SJCRH30 (cell line): ENCODE measurements at places on chromosomes 5 and 9. TPM values are rescaled to one million over a fixed set of nuclear protein-coding genes. Genes with fewer than 3 reads are reported as not detected.

DNA sequence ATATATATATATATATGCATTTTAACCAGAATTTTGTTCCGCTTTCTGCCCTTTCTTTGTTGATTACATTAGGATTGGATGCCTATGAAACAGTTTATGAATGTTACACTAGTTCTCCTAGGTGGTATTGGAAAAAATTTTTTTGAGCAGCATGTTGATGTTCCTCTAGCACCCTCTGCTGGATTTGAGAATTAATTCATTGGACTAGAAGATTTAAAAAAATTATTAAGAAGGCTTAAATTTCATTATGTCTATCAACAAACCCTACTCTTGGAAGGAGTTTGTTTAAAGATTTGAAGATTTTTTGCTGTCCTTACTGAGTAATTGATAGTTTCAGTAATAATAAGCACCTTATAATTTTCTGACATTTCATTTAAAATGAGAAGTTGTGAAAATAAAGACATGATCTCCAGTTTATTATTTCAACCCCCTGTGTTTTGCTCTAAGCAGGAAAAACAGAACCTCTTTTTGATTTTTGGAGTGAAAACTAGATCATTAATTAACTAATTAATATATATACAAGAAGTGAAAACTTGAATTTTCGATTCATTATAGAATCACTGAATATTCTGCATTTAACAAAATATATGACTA is 89.6 kb downstream of the CCDC171 start:
- no peaks in the 10 kb centered on the region for H3K27me3 ChIP-seq
- H3K4me3 ChIP-seq: no peak overlapping the region
- DNase-seq: peak; percentile 65
- no peak overlapping the region for H3K27ac ChIP-seq
- H3K36me3 ChIP-seq: no peaks in the 10 kb centered on the region

DNA sequence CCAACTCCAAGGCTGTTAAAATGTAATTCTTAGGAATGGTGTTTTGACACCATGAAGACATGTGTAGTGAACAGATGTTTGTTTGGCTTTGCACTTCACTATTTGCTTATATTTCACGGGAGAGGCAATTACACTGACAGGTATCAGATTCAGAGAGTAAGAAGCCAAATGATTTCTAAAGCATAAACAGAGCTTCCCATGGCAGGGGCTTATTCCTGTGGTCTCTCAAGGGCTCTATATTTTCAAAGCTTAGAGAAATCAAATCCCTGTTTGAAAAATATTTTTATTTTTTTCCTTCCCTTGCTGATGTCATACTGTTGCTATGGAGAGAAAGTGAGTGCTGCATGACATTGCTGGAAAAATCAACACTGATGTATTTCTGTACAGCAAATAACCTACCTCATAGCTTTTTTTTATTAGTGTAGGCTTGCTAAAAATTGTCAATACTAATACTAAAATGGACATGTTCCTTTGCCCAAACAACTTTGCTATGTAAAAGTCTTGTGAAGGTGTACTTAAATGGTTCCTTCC is 161.4 kb downstream of the GIN1 start:
- no peak overlapping the region for H3K4me3 ChIP-seq
- peaks cover 10% of the 10 kb centered on the region; the same call in 1 of the 2 replicates for H3K36me3 ChIP-seq
- peak; percentile 22 for DNase-seq

DNA sequence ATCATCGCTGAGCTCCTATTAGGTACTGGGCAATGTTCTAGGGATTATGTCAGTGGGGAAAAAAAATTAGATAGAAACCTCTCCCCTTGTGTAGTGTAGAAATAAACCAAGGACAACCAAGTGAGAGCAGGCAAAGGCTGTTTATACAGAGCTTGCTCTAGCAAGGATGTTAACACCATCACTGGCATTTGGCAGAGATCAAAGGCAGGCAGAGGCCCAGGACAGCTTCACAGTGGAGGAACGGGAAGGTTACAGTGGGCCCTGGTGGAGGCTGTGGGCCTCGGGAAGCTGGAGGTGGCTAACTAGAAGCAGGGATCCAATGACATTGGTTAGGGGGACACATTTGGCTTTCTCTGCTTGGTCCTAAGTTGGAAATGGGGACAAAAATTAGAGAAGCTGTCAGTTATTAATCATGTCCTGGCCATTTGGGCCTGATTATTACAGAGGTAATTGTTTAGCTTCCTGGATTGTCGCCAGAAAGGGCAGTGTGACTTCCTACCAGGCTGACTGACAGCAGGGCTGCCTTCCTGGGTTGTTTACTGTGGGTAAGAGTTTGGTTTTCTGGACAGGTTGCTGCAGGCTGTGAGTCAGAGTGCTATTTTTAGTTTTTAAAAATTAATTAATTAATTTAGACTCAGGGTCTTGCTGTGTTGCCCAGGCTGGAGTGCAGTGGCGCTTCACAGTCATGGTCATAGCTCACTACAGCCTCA is 259.3 kb downstream of the ROR2 start:
- H3K4me3 ChIP-seq: no peak overlapping the region
- H3K4me1 ChIP-seq: no peaks in the 10 kb centered on the region
- H3K27ac ChIP-seq: no peak overlapping the region

DNA sequence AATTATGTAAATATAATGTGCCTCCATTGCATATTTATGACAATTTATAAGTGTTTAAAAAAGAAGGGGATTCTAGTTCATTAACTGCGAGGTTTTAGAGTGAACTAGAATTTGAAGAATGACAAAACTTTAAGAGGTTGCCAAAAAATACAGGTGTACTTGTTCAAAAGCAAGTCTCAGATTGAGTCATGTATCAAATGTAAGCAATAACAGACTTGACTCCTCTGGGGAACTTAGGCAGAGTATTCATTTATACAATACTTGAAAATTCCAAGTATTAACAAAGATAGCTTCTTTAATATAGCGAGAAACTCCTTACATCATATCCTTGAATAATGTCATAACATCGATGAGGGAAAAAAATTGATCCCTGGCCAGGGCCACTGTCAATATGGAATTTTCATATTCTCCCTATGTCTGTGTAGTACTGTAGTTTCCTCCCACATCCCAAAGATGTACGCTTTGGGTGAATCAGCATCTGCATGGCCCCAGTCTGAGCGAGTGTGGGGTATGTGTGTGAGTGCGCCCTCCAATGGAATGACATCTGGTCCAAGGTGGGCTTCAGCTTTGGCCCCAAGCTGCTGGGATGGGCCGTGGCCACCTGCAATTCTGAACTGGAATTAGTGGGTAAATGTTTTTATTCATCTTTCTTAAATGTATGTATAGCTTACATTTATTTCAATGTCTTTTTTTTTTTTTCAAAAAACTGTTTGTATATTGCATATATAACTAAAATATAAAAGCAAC is 70.1 kb downstream of the RIC1 start:
- no peak overlapping the region for H3K4me3 ChIP-seq
- DNase-seq: no peak
- no peak overlapping the region for H3K27ac ChIP-seq
- H3K36me3 ChIP-seq: peaks cover 6% of the 10 kb centered on the region
- H3K27me3 ChIP-seq: no peaks in the 10 kb centered on the region

DNA sequence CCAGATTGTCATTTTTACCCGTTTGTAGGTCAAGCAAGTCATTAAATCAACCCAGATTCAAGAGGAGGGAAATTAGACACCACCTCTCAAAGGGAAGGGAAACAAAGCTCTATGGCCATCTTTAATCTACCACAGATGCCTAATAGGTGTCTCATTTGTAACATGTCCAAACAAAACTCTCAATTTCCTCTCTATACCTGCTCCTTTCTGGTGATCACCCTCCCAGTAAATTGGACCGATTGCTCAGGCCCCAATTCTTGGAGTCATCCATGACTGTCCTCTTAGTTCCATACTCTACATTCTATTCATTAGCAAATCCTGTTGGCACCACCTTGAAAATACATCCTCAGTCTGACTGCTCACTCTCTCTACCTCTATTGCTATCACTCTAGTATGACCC is 22.1 kb upstream of the UGCG start:
- H3K4me1 ChIP-seq: no peaks in the 10 kb centered on the region
- H3K4me3 ChIP-seq: no peak overlapping the region
- no peak overlapping the region for H3K27ac ChIP-seq
- DNase-seq: no peak

- no peaks in the 10 kb centered on the region; the same call in 1 of the 2 replicates for H3K36me3 ChIP-seq
- peak; percentile 13 for DNase-seq
- H3K4me1 ChIP-seq: no peaks in the 10 kb centered on the region
- H3K4me3 ChIP-seq: no peak overlapping the region
- H3K27me3 ChIP-seq: no peaks in the 10 kb centered on the region
- no peak overlapping the region for H3K27ac ChIP-seq
These were observed 46.2 kb downstream of the TENT4A start for GRCh38 chr5:6759401-6759800.

DNA sequence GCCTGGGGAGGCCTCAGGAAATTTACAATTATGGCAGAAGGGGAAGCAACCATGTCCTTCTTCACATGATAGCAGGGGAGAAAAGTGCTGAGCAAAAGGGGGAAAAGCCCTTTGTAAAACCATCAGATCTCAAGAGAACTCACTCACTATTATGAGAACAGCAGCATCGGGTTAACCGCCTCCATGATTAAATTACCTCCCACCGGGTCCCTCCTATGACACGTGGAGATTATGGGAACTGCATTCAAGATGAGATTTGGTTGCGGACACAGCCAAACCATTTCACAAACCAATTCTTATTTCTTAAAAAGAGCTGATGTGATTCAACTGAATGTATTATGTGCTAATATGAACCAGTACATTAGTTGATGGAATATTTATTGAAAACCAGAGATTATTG is 63.9 kb downstream of the PARP8 start:
- no peaks in the 10 kb centered on the region for H3K4me1 ChIP-seq
- H3K36me3 ChIP-seq: no peaks in the 10 kb centered on the region
- no peak for DNase-seq
- H3K27me3 ChIP-seq: no peaks in the 10 kb centered on the region
- no peak overlapping the region for H3K4me3 ChIP-seq

DNA sequence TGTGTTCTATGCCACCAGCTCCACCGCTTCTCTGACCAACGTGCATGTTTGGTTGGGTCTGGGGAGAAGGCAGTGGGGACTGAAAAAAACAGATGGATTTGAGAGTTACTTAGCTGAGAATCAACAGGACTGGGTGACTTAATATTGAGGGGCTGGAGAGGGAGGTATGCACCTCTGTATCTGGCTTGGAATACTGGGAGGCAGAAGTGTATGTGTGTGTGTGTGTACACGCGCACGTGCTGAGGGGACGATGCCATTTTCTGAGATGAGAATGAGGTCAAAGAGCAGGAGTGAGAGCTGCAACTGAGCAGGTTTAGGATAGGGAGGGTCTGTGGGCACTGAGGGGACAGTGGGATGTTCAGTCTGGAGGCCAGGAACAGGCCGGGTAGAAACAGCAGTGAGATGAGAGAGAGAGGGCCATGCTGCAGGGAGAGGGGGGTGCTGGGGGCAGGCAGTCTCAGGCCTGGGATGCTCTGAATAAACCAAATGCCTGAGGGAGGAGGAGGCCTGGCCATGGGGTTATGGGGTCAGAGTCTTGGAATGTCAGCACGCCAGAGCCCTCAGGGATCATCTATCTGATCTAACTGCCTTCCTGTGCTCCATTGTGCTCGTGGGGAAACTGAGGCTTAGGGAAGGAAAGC is 14.0 kb downstream of the PDGFRB start:
- H3K36me3 ChIP-seq: no peaks in the 10 kb centered on the region
- H3K4me3 ChIP-seq: no peak overlapping the region
- peaks cover 78% of the 10 kb centered on the region for H3K4me1 ChIP-seq
- DNase-seq: no peak
- no peaks in the 10 kb centered on the region for H3K27me3 ChIP-seq

DNA sequence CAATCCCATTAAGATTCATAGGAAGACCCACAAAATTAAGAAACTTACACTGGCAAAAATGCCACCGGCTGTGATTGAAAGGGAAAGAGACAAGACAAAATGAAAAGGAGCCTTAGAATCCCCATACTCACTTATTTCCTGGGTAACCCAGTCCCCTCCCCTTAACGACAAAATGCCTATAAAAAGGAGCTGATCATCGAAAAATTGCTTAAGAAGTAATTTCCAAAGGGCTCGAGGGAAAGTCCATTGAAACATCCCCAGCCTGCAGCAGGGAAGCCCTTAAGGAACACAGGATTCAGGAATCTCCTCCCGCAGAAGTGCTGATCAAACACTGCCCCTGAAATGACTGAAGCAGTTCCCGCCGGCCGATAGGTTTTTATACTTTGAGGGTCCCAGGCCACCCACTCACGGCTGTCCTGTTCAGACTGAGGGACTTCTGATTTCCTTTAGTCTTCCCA is 677 bp upstream of the ZNF79 start:
- no peak for DNase-seq
- H3K36me3 ChIP-seq: peaks cover 2% of the 10 kb centered on the region; the same call in 1 of the 2 replicates
- H3K27ac ChIP-seq: peak overlapping the region; percentile 82
- H3K4me3 ChIP-seq: peak overlapping the region; percentile 84
- H3K27me3 ChIP-seq: no peaks in the 10 kb centered on the region
- peaks cover 6% of the 10 kb centered on the region for H3K4me1 ChIP-seq

The TAF1L gene
- total RNA-seq: 0.02 TPM in 1 of 2 replicates, not detected in the other

The TLX3 gene
- total RNA-seq: 6.2 and 6.9 TPM in 2 replicates

The EPB41L4B gene
- 1.7 and 1.8 TPM in 2 replicates for total RNA-seq
